ENCODE measurements at places on chromosomes 7 and 10.

DNA sequence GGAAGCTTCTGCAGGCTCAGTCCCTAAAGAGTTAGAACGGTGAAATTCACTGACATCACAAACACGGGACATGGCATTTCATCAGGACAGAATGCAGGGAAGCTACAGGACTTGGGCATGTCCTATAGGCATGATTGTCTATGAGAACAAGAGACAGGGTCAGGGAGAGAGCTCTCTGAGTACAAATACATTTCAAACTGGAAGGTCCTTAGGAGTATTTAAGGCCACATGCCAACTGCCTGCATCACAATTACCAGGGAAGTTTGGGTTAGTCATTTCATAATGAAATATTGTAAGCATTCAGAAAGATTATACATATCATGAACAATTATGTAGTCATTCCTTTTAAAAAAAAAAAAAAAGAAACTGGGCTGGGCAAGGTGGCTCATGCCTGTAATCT is 71.3 kb downstream of the CREB3L2 start:
- DNase-seq: no peak

DNA sequence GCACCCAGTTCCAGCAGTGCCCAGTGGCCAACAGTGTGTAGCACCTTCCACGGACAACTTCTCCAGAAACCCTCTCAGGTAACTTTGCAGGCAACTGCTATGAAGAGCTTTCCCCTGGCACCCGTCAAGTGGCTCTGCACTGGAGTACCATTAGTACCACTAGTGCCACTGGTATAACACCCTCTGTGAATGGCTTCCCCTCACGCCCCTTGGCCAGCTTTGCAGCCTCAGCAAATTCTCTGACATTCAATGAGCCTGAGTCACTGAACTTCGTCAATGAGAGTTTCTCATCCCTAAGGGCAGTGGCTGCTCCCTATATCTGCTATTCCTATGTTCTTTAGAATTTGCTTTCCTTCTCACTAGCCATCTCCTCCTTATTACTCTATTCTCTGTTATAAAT is 7.6 kb upstream of the HERPUD2 start:
- no peak for DNase-seq

DNA sequence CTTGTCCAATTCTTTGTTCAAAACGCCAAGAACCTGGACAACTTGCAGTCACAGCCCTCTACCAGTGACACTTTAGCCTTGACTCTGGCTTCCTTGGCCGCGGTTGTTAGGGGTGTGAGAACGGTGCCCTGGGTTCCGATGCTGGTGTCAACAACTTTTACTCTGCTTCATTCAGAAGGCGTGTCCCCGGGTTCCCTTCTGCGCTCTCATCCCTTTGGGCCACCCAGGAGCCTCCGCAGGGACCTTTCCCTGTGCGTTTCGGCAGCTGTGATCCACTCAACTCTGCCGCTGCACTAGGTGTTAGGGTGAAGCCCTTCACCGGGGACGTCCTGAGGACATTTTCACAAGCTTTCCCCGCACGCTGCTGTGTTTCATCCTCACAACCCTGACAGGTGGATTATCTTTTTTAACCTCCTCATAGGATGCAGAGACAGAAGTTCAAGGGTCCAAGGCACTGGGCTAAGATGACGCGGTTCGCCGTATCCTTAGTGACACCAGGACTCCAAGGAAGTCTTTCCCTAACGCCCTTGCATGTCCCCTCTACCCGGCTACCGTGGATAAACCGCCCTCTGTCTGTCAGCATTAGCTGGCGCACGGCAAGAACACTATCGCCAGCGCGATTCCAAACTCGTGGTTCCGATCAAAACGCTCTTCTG is 133.5 kb upstream of the SHH start:
- no peak for DNase-seq

GRCh38 chr7:98974906-98975816 is 96.8 kb downstream of the TRRAP start:
- no peak for DNase-seq

GRCh38 chr7:106021151-106022067 is 58.3 kb downstream of the CDHR3 start:
- no peak for DNase-seq

GRCh38 chr7:16318989-16319915 is 102.1 kb downstream of the CRPPA start:
- DNase-seq: no peak

GRCh38 chr10:68756766-68757165 is 35.7 kb downstream of the CCAR1 start:
- no peak for DNase-seq

DNA sequence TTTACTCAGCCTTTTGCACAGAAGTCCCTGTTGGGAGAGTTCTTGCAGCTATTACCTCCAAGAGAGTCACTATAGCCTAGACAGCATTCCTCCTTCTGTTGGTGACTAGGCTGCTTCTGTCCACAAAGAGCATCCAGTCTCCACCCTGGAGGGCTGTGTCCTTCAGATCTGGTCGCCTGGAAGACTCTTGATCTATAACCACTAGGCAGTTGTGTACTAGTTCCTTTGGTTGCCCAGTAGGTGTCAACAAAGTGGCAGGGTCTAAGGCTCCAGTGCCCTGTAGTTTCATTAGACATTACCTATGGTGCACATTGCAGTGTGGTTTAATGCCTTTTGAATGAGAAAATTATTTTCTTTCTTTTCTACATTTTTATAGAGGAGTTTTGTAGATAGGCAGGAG is 11.3 kb upstream of the AKR1C2 start:
- no peak for DNase-seq

DNA sequence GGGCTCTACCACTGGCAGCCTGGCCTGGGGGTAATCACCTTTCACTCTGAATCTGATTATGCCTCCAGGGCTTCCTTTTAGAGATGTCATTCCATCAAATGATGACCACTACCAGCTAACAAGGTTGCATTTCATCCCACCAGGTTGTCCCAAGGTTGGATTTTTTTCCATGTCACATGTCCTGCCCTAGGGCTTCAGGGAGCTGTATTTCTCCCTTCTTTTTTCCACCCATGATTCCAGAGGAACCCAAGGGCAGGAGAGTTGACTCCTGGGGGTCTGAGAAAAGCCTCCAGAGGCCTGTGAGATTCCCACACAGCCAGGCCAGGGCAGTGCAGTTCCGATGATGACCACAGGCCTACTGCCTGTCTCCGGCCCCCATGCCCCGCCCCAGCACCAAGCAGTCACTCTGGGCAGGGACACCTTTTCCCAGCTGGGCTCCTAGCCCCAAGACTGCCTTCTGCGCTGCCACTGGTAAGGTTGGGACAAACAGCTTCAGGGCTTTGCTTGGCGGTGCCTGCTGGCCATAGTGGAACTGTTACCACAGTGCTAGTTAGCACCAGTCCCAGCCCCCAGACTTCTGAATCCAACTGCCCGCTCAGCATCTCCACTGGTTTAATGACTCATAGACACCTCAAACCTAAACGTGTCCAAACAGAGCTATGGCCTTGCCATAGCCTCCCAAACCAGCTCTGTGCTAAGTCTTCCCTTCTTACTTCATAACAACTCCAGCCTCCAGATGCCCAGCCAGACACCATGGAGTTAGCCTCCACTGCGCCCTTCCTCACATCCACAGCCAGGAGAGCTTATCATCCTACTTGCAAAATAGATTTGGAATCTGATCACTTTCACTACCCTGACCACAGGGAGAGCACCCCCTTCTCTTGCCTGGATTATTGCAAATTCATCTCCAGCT is 133.7 kb downstream of the ARHGAP22 start:
- no peak for DNase-seq

GRCh38 chr10:97020452-97021400 is 165.0 kb downstream of the SLIT1 start:
- no peak for DNase-seq

DNA sequence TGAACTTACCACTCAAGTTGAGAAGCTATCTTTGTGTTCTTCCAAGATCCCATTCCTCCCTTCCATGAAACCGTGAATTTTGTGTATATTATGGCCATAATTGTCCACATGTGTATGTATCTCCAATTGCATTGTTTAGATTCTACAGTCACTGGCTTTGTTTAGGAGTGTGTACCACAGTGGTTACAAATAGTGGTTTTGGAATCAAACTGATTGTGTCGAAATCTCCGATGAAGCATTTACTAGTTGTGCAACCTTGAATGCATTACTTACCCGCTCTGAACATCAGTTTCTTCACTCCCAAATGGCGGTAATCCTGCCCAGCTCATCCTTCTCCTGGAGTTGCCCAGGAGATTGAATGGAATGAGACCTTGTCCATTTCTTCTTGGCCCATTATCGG is 145.0 kb upstream of the ZNF32 start:
- no peak for DNase-seq

GRCh38 chr7:39926111-39926510 is 23.9 kb upstream of the CDK13 start:
- DNase-seq: no peak

GRCh38 chr10:97858001-97858439 is 8.4 kb downstream of the GOLGA7B start:
- no peak for DNase-seq

- peak; percentile 1 for DNase-seq
Measured at GRCh38 chr10:5196702-5197113, at the start of gene AKR1C4. AKR1C4 (plus strand) TSS chr10:5196837; CDS start chr10:5196868, 31 bp downstream.

GRCh38 chr7:98281757-98282606 is 496 bp downstream of the BRI3 start:
- no peak for DNase-seq

- DNase-seq: peak; percentile 9
Measured at GRCh38 chr7:43637114-43637806, 54.4 kb downstream of the STK17A start.

GRCh38 chr10:32333849-32334248 is 13.1 kb downstream of the EPC1 start:
- DNase-seq: no peak

DNA sequence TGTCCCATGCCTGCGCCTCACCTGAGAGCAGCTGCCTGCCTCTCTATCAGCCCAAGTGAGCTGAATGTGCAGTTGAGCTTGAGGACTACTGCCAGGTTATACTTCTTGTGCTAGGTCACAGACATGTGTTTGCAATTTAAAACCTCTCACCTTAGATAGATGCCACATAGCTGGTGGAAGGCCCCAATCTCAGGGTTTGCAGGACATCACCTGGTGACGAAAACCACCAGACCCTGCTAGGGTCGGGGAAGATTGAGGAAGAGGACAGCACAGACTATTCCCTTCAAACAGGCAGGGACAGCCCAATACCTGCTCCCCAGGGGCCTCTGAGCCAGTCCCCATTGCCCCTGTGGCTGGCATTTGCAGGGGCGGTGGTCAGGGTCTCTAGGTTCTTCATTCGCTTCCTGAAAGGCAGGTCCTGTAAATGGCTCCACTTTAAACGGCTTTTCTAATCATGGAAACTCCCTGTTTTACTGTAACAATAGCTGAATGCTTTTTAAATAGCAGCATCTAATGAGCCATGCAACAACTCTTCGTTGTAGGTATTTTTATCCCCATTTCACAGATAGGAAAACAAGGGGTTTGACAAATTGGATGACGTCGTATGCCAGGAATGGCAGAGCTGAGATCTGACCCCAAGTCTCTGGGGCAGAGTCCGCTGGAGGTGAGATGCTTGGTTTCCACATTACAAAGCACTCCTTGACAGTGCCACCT is 80.1 kb downstream of the EMX2 start:
- DNase-seq: no peak

GRCh38 chr7:35721288-35721687 is 26.4 kb upstream of the HERPUD2 start:
- no peak for DNase-seq

DNA sequence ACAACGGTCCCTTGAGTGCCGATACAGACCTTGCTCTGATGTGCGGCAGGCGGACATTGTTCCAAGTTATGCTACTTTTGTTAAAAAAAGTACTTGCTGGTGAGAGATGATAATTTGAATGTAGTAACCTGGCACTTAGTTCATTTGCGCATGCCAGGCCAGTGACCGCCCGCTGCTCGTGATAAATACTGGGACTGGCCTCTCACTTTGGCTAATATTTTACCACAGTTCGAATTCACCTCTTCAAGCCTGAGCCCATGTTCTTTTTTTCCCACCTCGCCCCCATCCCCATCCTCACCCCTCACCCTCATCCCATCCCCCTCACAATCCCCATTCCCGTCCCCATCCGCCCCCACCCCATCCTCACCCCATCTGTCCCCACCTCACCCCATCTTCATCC is 126.4 kb downstream of the DNAJB6 start:
- no peak for DNase-seq

DNA sequence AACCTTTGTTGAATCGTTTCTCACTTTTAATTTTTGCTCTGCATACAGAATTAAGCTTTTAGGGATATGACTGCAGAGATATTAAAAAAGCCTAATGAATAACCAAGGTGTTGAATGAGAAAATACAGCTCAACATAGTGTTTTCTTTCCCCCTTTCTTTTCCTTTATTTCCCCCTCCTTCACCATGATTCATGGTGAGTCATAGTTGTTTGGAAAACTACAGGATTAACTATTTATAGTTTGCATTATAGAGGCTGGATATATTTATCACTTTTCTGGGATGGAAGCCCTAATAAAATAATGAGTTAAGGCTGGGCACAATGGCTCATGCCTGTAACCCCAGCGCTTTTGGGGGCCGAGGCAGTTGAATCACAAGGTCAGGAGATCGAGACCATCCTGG is 115.0 kb downstream of the DNAJB9 start:
- DNase-seq: no peak

GRCh38 chr7:156177422-156178055 is 365.3 kb upstream of the SHH start:
- DNase-seq: no peak

- DNase-seq: no peak
Measured at GRCh38 chr7:54629771-54630170, 87.6 kb downstream of the VSTM2A start.

- DNase-seq: peak; percentile 26
Measured at GRCh38 chr10:113093188-113094113, 143.4 kb downstream of the TCF7L2 start.
